ENCODE measurements at places on chromosomes 7 and 10.

GRCh38 chr7:156768698-156769472 lies 124.1 kb downstream of the LMBR1 start:
- no peak for DNase-seq

DNA sequence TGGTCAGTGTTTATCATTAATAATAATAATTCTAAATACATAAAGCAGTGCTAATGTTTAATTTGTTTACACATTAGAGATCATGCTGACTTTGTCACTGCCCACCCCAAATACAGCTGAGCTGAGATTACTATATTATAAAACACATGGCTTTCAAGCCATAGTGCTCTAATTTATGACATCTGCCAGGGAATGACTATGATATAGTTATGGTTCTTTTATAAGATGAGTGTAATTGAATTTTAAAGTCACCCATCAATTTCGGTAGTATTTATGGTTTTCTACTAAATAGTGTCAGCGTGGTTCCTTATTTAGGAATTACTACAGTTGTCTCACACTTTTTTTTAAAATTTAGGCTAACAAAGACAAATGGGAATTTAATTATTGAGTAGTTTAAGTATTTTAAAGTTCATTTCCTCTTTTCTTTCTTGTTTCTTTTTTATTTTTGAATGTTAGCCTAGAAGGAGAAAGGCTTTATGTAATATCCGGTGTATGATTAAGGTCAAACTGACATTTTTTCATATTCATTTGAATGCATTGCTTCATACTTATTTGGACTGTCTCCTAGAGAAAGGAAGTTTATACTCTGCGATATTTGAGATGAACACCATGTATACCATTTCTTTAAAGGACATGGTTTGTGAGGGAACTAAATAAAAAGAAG lies 3.9 kb downstream of the CDK14 start:
- DNase-seq, result no peak

GRCh38 chr7:44042221-44042620 lies 2.3 kb upstream of the DBNL start:
- DNase-seq, result no peak

- DNase-seq, result no peak
These were observed 58.1 kb upstream of the LBX1 start for GRCh38 chr10:101287183-101287996.

GRCh38 chr10:126433351-126433750 lies 45.1 kb upstream of the ADAM12 start:
- no peak for DNase-seq

DNA sequence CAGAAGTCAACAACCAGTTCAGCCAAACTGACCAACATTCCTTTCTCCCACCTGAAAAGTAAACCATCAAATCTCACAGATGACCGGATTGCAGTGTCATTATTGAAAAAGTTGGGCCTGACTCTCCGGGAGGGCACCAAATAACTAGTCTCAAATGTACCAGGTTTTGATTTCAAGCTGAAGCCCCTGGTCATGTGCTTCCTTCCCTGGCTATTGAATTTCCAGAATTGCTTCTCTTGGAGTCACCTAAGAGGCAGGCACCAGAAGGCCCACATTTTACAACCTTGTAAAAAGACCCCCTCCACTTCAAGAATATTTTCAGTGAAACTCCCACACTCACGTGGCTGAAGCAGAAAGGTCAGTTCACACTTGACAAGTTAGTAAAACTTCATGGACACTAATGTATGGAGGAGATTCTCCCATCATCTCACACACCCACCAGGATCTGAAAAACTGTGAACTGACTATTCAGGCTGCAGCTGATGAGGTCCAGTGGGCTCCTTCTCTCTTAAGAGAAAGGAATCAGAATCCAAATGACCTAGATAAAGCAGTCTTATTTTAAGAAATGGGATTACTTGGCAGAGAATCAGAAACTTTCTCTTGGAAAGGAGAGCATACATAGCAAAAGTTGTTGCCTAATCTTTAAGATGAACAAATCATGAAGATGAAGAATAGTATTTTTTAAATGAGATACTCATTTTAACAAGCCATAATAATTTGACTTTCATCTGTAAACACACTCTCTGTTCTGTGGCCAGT lies 53.6 kb downstream of the DLD start:
- no peak for DNase-seq
